Dermis lymphatic vessel endothelial cell (primary cell): ENCODE measurements at places on chromosomes 12 and 14. TPM values are rescaled to one million over a fixed set of nuclear protein-coding genes. Genes with fewer than 3 reads are reported as not detected.

The KRT81 gene
- total RNA-seq, result 0.22 TPM in 1 of 2 replicates, not detected in the other

The GALNT4 gene
- total RNA-seq, result 17.8 and 26.0 TPM in 2 replicates

The NPFF gene
- not detected in 2 replicates for total RNA-seq

The MAP1LC3B2 gene
- 0.43 TPM in 2 replicates for total RNA-seq

The DPPA3 gene
- not detected in 2 replicates for total RNA-seq

The NRXN3 gene
- total RNA-seq, result under 0.01 TPM in 1 of 2 replicates, not detected in the other

The CD69 gene
- 0.09 and 0.11 TPM in 2 replicates for total RNA-seq

The RAB5B gene
- total RNA-seq, result 42.5 and 47.5 TPM in 2 replicates

The KRT85 gene
- total RNA-seq, result not detected in 2 replicates

The GPRC5D gene
- not detected in 2 replicates for total RNA-seq

The YARS2 gene
- 24.3 and 31.3 TPM in 2 replicates for total RNA-seq

The SCARB1 gene
- 6.8 and 11.4 TPM in 2 replicates for total RNA-seq

The BCL2L14 gene
- total RNA-seq, result not detected in 2 replicates

The FAM186B gene
- 0.11 and 0.26 TPM in 2 replicates for total RNA-seq

The PLA2G1B gene
- total RNA-seq, result not detected in 2 replicates

The CD163L1 gene
- total RNA-seq, result 16.1 and 19.0 TPM in 2 replicates
